ENCODE measurements at places on chromosomes 4 and X.
A peak's percentile ranks its signal among the peaks of the same experiment; 100 is the strongest.

- DNase-seq, result no peak
Measured at GRCh38 chr4:78926826-78927225, 12.4 kb downstream of the PAQR3 start.

DNA sequence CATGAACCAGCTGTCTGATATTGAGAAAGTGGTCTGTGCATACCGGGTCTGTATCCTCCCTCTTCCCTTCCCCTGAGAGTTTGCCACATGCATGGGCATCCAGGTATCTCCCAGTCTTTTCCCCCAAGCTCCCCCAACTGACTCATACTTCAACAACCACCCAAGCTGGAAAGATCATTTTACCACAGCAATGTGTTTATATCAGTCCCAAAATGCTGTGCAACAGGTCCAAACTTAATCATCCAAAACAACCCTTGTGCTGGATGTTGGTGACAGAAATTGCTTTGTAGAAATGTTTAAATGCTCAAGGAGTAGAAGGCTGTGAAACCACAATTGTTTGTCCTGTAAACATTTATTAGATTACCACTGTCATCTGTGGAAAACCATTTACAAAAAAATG lies 286.8 kb upstream of the KLF3 start:
- no peak for DNase-seq

GRCh38 chrX:69082055-69082752 lies 83.0 kb downstream of the PJA1 start:
- peak; percentile 52 for DNase-seq

DNA sequence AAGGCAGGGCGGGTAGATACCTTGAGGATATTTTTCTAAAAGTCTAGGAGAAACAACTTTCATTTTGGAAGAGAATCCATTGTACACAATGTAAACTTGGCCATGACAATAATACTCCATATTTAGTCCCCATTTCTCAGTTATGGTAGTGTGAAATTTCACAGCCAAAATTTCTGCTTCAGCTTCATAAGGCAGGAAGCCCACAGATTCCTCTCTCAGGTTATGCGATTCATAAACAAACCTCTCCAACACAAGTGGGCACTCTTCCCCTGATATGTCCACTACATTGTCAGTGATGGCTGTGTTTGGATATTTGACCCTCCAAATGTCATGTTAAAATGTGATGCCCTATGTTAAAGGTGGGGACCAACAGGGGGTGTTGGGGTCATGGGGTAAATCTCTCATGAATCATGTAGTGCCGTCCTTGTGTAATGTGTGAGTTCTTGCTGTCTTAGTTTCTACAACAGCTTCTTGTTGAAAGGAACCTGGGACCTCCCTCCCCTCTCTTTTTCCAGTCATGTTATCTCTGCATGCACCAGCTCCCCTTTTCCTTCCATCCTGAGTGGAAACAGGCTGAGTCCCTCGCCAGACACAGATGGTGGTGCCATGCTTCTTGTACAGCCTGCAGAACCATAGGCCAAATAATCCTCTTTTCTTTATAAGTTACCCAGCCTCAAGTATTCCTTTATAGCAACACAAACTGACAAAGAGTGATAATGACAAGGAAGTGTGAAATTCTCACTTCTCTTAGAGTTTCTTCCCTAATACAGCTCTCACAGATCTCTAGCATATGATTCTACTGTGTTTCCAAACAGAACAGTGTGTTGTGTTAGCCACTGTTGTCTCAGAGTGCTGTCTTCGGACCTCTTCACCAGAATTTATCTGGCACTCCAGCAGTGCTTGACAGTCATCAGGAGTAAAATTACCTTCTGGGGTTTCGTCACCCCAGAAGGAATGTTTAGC lies 598.4 kb upstream of the GNPDA2 start:
- no peak for DNase-seq

DNA sequence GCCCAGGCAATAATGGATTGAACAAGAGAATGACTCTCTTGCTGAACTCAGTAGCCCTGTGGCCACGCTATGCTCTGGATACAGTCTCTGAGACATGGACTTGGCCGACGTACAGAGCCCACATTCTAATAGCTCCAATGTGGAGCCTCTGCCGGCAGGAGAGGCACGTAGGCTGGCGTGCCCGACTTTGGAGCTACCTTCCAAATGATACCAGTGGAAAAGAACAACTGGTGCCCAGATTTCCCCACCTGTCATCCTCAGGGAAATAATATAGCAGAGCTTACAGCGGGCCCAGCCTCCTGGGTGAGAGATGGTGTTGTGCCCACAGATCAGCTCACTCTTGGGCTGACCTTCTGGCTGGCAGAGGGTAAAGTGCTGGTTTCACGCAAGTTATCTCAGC lies 10.6 kb downstream of the NDP start:
- no peak for DNase-seq

DNA sequence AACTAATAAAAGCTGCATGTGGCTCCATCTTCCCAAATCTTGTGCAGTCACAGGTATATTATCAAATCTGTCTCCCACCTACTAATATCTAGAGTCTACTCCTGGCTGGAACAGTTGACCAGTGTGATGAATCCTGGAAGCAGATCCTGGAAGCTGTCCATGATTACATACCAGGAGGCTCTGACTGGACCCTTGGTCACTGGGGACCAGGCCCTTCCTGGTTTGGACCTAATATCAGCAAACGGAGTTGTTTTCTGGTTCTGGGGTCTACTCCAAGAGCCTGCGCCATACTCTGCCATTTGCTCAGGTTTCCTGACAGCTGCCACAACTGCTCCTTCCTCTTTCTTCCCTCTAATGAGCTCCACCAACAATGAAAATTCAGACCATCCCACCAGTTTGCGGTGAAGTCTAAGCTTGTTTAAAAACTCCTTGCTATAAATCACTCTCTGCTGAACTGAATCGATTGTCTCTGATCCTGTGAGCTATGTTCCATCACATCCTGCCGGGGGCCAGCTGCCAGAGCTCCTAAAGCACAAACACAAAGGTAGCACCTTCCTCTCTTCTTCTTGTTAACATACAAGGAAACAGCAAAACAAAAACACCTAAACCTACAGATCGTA lies 114.2 kb downstream of the PALLD start:
- DNase-seq, result no peak

DNA sequence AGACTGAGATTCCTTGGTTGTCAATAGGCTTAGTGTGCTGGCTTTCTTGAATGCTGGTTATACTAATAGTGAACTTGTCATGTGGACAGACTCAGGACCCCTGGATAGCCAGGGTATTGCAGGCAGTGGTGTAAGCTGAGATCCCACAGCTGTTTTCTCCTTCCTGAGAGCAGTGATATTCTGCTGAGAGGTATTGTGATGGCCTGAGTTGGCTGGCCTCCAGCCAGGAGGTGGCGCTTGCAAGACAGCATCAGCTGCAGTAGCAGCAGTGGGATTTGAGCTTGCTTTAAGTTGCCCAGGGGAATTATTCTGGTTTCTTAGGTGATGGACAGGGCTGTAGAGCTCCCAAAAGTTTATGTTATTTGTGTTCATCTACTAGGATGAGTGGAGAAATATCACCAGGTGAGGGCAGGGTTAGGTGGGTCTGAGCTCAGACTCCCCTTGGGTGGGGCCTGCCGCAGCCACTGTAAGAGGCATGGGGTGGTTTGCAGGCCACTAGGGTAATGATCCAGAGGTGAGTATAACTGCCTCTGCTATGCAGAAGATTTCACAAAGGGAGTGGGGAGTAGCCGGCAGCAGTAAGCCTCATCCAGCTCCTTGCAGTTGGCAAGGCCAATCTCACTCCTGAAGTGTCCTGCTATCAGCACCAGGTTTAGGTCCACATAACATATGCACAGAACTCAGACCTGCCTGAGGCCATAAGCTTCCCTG lies 66.2 kb downstream of the IL15 start:
- DNase-seq, result no peak

GRCh38 chr4:152887981-152888380 lies 48.1 kb upstream of the FHDC1 start:
- no peak for DNase-seq

DNA sequence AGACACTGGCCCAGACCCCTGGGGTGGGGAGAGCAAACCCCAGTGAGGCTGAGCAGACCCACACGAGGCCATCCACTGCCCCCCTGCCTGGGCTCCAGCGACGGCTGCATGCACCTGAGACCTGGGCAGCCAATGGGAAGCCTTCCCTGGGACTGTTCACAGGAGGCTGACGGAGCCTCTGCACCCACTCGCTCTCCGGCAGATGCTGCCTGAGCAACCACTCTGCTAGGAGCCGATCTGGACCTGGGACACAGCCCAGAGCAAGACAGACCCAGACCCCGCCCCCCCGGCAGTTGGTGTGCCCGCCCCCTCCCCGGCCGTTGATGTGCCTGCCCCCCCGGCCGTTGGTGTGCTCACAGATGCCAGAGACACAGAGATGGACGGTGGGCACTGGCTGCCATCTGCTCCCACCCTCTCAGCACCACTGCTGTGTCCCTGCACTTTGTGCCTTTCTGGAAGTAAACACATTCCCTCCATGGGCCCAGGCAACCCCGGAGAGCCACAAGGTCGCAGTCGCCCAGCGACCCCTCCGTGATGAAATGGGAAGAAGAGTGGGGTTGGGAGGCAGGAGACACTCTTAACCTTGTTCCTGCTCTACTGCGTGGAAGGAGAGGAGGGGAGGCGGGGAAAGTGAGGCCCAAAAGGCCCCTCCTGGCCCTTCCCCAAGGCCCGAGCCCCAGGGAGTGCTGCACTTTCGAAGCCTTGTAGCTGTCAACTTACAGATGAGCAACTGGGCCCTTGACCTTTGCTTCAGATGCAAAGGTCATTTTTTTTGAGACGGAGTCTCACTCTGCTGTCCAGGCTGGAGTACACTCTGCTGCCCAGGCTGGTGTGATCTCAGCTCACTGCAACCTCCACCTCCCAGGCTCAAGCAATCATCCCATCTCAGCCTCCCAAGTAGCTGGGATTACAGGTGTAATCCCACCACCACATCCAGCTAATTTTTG lies 62.0 kb downstream of the ZFYVE28 start:
- DNase-seq, result no peak

GRCh38 chrX:73812256-73812655 lies 249.3 kb downstream of the CHIC1 start:
- DNase-seq, result no peak

DNA sequence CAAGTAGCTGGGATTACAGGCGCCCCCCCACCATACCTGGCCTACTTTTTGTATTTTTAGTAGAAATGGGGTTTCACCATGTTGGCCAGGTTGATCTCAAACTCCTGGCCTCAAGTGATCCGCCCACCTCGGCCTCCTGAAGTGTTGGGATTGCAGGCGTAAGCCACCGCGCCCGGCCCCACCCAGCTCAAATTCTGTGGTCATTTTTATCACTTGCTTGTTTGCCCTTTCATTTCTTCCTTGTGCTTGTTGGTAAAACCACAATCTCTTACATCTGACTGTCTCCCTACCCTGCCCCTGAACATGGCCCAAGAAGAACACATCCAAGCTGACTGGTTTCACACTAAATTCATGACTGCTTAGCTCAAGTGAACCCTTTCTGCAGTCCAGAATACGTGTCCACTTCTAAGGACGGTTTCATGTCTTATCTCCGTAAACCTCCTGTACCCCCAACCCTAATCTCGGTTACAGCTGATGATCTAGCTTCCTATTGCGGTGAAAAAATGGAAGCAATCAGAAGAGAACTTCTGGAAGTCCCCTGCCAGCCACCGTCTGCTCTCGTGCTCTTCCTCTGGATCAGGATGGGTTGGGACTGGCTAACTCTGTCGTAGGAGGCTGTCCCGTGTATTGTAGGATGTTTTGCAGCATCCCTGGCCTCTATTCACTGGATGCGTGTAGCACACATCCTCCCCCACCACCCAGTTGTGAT lies 5.4 kb upstream of the RS1 start:
- no peak for DNase-seq

DNA sequence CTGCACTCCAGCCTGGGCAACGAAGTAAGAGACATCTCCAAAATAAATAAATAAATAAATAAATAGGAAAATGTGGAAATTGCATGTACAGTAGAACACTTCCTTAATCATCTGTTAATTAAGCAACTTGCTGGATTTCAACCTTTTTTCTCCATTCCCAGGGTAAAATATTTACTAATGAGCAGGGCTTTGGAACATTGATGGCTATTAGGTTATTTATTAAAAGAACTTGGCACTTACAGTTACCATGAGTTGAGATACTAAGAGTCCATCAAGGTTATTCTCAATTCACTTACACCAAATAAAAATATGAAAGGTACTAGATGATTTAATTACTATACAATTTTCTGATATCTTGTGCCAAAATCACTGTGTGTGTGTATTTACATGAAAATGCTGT lies 607.1 kb downstream of the PCDH18 start:
- no peak for DNase-seq

DNA sequence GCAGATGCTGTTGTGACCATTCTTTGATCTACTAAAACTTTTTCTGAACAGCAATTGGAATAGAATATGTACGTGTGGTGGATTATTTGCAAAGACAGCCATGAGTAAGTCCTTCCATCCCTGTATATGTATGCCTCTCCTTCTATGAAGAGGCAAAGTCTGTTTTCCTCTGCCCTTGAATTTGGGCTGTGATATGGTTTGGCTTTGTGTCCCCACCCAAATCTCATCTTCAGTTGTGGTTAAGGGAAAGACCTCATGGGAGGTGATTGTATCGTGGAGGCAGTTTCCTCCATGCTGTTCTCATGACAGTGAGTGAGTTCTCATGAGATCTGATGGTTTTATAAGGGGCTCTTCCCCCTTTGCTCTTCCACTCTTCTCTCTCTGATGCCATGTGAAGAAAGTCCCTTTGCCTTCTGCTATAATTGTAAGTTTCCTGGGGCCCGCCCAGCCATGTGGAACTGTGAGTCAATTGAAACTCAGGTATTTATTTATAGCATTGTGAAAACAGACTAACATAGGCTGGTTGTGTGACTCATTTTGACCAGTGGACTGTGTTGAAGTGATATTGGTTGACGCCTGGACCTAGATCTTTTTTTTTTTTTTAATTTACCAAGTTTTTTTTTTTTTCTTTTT lies 108.3 kb upstream of the CAMK2D start:
- DNase-seq, result no peak

- DNase-seq, result no peak
Measured at GRCh38 chr4:142098900-142099545, 462.6 kb downstream of the IL15 start.

DNA sequence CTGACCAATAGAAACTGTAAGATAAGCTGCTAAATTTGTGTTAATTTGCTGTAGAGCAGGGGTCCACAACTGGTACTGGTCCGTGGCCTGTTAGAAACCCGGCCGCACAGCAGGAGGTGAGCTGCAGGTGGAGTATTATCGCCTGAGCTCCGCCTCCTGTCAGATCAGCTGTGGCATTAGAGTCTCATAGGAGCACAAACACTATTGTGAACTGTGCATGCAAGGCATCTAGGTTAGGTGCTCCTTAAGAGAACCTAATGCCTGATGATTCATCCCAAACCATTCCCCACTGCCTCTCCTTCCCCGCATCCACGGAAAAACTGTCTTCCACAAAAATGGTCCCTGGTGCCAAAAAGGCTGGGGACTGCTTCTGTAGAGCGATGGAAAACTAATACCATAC lies 19.7 kb downstream of the FBXW7 start:
- DNase-seq, result no peak

DNA sequence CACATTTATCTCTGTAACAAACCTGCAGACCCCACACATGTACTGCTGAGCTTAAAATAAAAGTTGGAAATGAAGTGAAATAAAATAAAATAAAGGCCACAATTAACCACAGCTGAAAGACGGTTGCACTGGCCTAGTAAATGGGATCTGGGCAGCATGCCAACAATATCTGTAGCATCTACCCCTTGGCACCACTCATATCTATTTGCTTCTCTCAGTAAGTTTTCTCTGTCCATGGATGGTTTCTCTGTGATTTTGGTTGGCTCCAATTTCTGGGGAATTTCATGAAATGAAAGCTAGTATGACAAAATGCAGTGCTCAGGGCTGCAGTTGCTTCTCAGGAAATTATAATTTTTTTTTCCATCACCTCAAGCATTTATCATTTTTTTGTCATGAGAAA lies 172.0 kb upstream of the IL15 start:
- DNase-seq, result no peak

- DNase-seq, result no peak
Measured at GRCh38 chr4:150299816-150300215, 221.6 kb downstream of the DCLK2 start.

All from foreskin melanocyte (primary cell).